Upper lobe of right lung (tissue), 1 donor: ENCODE measurements at places on chromosomes 2 and 18. TPM values are rescaled to one million over a fixed set of nuclear protein-coding genes. Genes with fewer than 3 reads are reported as not detected.
A peak's percentile ranks its signal among the peaks of the same experiment; 100 is the strongest.

The GPBAR1 gene
- total RNA-seq, result 2.6 TPM

The CAPN10 gene
- total RNA-seq, result 31.8 TPM

The PRSS56 gene
- not detected for total RNA-seq

The ACADL gene
- 41.6 TPM for total RNA-seq

The PROM2 gene
- 6.0 TPM for total RNA-seq

The HTR2B gene
- total RNA-seq, result 2.6 TPM

GRCh38 chr2:106159866-106160785, 34.0 kb downstream of the UXS1 start:
- peaks cover 18% of the 10 kb centered on the region for H3K4me1 ChIP-seq
- no peaks in the 10 kb centered on the region for H3K36me3 ChIP-seq
- no peaks in the 10 kb centered on the region for H3K27me3 ChIP-seq
- DNase-seq, result no peak

DNA sequence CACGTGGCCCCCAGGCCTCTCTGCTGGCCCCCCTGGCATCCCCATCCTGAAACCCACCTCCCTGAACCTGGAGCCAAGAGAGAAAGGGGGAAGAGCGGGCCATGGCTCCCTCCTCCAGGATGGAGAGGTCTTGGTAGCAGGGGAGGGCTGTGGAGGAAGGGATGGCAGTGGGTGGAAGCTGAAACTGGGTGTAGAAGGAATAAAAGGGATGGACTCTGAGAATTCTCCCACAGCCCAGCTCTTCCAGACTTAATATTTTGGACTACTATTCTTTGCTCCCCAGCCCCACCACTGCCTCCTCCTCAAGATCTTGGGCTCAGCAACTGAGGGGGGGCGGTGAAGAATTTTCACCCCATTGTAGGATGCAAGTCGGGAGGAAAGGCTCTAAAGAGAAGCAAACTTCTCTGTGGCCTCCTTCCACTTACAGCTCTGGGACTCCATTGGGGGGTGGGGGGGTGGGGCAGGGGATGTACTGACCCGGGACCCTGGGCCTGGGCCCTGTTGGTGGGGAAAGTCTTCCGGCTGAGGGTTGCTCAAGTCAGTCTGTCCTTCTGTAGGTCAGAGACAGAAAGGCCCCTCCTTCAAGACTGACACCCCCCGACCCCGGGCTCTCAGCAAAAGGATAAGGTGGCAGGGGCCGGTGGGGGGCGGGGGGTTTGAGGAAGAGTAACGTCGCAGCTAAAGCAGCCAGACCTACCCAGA, 501 bp downstream of the TNS1 start:
- DNase-seq, result no peak
- H3K27me3 ChIP-seq, result no peaks in the 10 kb centered on the region
- H3K4me1 ChIP-seq, result peaks cover 6% of the 10 kb centered on the region
- H3K4me3 ChIP-seq, result peak overlapping the region; percentile 35
- no peaks in the 10 kb centered on the region for H3K36me3 ChIP-seq

- H3K27ac ChIP-seq, result no peak overlapping the region
- DNase-seq, result peak; percentile 46
- no peaks in the 10 kb centered on the region for H3K27me3 ChIP-seq
- H3K4me3 ChIP-seq, result no peak overlapping the region
- H3K4me1 ChIP-seq, result no peaks in the 10 kb centered on the region
- H3K36me3 ChIP-seq, result no peaks in the 10 kb centered on the region
These were observed 43.7 kb downstream of the RHOB start for GRCh38 chr2:20490300-20491181.

GRCh38 chr18:29071869-29072268, 894.9 kb upstream of the CDH2 start:
- DNase-seq, result no peak
- H3K27me3 ChIP-seq, result no peaks in the 10 kb centered on the region
- H3K36me3 ChIP-seq, result no peaks in the 10 kb centered on the region
- H3K4me3 ChIP-seq, result no peak overlapping the region

GRCh38 chr18:6486313-6486712, 71.6 kb upstream of the L3MBTL4 start:
- no peak overlapping the region for H3K4me3 ChIP-seq
- H3K27me3 ChIP-seq, result no peaks in the 10 kb centered on the region
- no peak overlapping the region for H3K27ac ChIP-seq
- H3K36me3 ChIP-seq, result no peaks in the 10 kb centered on the region
- no peaks in the 10 kb centered on the region for H3K4me1 ChIP-seq

- no peak overlapping the region for H3K4me3 ChIP-seq
- no peak for DNase-seq
- H3K27ac ChIP-seq, result no peak overlapping the region
- H3K27me3 ChIP-seq, result no peaks in the 10 kb centered on the region
- no peaks in the 10 kb centered on the region for H3K4me1 ChIP-seq
These were observed 67.8 kb downstream of the TMEM18 start for GRCh38 chr2:609449-609848.

- H3K27me3 ChIP-seq, result no peaks in the 10 kb centered on the region
- H3K27ac ChIP-seq, result no peak overlapping the region
- no peak overlapping the region for H3K4me3 ChIP-seq
- DNase-seq, result no peak
- H3K4me1 ChIP-seq, result no peaks in the 10 kb centered on the region
- no peaks in the 10 kb centered on the region for H3K36me3 ChIP-seq
These were observed 45.2 kb downstream of the GAREM1 start for GRCh38 chr18:32425466-32425865.

DNA sequence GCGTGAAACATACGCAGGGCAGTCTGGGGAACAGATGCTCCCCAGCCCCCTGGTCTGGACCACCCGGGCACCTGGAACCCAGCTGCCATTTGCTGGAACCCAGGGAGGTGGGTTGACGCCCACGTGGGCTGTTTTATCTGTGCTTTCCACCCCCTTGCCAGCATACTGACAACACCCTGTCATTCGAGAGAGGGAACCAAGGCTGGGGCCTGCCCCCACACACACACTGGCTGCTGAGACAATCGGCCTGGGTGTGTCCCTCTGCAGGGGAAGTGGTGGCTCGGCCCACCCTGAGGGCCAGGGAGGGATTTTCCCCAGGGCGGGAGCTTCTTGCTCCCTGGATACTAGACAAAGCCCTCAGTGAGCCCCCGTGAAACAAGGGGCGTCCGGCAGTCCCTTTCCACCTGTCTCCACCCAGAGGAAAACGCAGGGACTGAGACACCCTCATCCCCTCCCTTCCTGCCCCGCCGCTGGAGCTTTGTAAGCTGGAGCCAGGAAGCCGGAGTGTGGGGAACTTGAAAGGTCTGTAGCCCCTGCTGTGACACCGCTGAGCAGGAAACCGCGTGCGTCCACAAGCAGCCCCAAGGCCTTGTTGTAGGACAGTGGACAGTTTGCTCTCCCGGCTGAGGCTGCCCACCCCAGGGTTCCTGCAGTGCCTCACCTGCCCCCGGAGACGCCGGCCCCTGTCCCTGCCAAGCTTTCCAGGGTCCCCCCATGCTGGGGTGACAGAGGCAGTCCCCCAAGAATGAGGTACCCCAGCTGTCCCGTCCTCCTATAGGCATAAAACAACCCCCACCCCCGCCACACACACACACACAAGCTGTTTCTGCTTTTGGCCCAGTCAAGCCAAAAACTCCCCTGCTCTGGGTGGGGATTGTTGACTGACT, 14.1 kb upstream of the KLF11 start:
- H3K36me3 ChIP-seq, result no peaks in the 10 kb centered on the region
- H3K4me1 ChIP-seq, result peaks cover 22% of the 10 kb centered on the region
- peak overlapping the region; percentile 17 for H3K4me3 ChIP-seq
- DNase-seq, result peak; percentile 89
- H3K27me3 ChIP-seq, result no peaks in the 10 kb centered on the region
- H3K27ac ChIP-seq, result peak overlapping the region; percentile 80

DNA sequence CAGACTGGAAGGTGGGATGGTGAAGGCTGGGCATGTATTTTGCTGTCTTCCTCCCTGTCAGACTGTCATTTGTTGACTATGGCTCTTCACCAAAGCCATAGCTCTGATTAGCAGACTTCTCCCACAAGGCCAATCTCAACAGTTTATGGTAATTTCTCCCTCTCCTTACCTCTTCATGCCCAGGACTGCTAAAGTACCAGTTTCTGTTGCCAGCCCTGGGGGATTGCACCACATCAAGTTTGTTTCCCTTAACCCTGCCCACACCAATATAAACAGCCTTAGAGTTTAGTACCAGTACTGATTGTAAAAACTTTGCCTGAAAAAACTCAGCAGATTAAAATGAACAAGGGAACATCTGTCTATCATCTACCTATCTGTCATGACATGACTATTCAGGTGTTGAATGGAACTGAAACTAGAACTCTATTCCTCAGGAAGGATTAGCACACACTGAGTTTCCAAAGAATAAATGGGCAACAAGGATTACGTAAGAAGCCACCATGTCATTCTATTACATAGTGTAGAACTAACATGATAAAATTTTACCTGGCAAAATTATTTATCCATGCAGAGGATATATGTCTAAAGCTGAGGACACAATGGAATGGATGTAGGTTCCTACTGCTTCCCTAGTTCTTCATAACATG, 13.7 kb downstream of the FEZ2 start:
- H3K4me3 ChIP-seq, result no peak overlapping the region
- H3K4me1 ChIP-seq, result no peaks in the 10 kb centered on the region
- H3K36me3 ChIP-seq, result peaks cover 75% of the 10 kb centered on the region
- no peak for DNase-seq
- H3K27me3 ChIP-seq, result no peaks in the 10 kb centered on the region

GRCh38 chr18:77078690-77079070, 53.9 kb downstream of the MBP start:
- no peak overlapping the region for H3K27ac ChIP-seq
- no peaks in the 10 kb centered on the region for H3K27me3 ChIP-seq
- no peak overlapping the region for H3K4me3 ChIP-seq
- no peaks in the 10 kb centered on the region for H3K36me3 ChIP-seq
- H3K4me1 ChIP-seq, result peaks cover 40% of the 10 kb centered on the region

DNA sequence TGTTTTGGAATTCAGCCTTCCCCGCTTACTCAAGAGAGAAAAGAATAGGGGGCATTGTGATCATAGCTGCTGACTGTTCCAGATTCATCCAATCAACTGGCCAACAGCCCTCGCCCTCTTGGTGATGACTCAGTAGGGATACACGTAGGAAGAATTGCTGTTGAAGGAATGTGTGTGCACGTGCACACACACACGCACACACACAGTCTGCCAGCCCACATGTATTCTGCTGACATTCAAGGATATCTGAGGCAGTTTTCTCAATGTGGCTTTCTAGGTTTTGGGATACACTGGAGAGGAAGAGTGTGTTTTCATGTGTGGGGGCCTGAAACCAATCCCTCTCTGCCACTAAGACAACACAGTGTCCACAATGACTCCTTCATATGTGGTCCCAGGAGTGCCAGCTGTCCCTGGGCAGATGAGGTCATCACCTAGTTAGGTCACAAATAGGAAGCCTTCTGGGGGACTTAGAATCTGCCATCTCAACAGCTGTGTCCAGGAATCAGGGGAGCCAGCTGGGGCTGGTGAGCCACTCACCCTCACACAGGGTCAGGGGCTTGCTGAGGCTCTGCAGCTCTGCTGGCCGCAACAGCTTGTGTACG, 352.6 kb downstream of the SS18 start:
- H3K4me3 ChIP-seq, result no peak overlapping the region
- DNase-seq, result no peak
- H3K36me3 ChIP-seq, result no peaks in the 10 kb centered on the region
- H3K4me1 ChIP-seq, result no peaks in the 10 kb centered on the region

- no peaks in the 10 kb centered on the region for H3K27me3 ChIP-seq
- H3K36me3 ChIP-seq, result no peaks in the 10 kb centered on the region
- no peak for DNase-seq
- H3K27ac ChIP-seq, result no peak overlapping the region
- no peaks in the 10 kb centered on the region for H3K4me1 ChIP-seq
These were observed 5.0 kb downstream of the RUFY4 start for GRCh38 chr2:218074031-218074430.

DNA sequence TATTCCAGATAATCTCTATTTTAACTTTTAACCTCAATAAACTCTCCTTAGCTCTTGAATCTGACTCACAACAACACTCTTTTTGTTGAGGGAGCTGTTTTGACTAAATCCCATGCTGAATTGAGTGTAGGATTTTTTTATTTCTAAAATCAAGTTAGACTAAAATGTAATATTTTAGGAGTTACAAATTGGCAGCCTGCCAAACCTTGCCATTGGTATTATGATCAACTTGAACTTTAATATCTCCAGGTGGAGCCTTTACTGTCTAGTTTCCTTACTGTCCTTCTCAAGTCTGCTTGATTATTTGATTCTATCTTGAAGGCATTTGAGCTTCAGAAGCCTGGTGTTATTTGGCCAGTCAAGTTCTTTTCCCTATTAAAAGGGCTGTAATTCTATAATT, 8.7 kb downstream of the PIKFYVE start:
- peaks cover 80% of the 10 kb centered on the region for H3K36me3 ChIP-seq
- no peaks in the 10 kb centered on the region for H3K27me3 ChIP-seq
- no peak overlapping the region for H3K27ac ChIP-seq

- peaks cover 22% of the 10 kb centered on the region for H3K4me1 ChIP-seq
- peak overlapping the region; percentile 76 for H3K4me3 ChIP-seq
- DNase-seq, result peak; percentile 65
These were observed 643 bp downstream of the PLCL1 start for GRCh38 chr2:197804758-197805714.

GRCh38 chr2:219624565-219624964, 2.9 kb upstream of the SLC4A3 start:
- H3K27ac ChIP-seq, result no peak overlapping the region
- H3K4me3 ChIP-seq, result no peak overlapping the region
- H3K36me3 ChIP-seq, result no peaks in the 10 kb centered on the region

GRCh38 chr2:19543663-19544383, 185.4 kb upstream of the OSR1 start:
- no peak overlapping the region for H3K4me3 ChIP-seq
- no peaks in the 10 kb centered on the region for H3K27me3 ChIP-seq
- H3K36me3 ChIP-seq, result no peaks in the 10 kb centered on the region

DNA sequence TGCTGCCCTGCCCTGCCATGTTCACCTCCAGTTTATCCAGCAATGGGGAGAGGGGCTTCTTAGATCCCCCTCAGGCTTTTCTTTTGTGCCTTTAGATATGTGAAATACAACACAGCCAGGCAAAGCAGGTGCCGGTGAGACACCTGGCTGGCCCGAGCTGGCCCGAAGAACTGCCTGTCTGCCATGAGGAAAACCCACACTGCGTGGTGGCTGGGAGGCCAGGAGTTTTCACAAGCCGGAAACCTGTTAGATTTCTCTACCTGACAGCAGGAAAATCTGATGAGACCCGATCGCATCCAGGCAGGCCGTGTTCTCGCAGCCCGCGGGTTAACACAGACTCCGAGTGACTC, 5.7 kb upstream of the GAL3ST2 start:
- no peak overlapping the region for H3K27ac ChIP-seq
- H3K36me3 ChIP-seq, result no peaks in the 10 kb centered on the region
- no peak for DNase-seq
- H3K4me1 ChIP-seq, result peaks cover 12% of the 10 kb centered on the region

GRCh38 chr18:62660691-62661090, 54.6 kb upstream of the PHLPP1 start:
- no peak overlapping the region for H3K4me3 ChIP-seq
- no peaks in the 10 kb centered on the region for H3K36me3 ChIP-seq
- no peaks in the 10 kb centered on the region for H3K27me3 ChIP-seq
